GM23338 (cell line): ENCODE measurements at places on chromosomes 6 and 20. TPM values are rescaled to one million over a fixed set of nuclear protein-coding genes. Genes with fewer than 3 reads are reported as not detected.
A peak's percentile ranks its signal among the peaks of the same experiment; 100 is the strongest.

GRCh38 chr6:17297271-17298080, 16.3 kb downstream of the RBM24 start:
- H3K4me1 ChIP-seq: no peaks in the 10 kb centered on the region
- no peak overlapping the region for H3K27ac ChIP-seq
- no peaks in the 10 kb centered on the region for H3K36me3 ChIP-seq
- no peaks in the 10 kb centered on the region for H3K27me3 ChIP-seq

DNA sequence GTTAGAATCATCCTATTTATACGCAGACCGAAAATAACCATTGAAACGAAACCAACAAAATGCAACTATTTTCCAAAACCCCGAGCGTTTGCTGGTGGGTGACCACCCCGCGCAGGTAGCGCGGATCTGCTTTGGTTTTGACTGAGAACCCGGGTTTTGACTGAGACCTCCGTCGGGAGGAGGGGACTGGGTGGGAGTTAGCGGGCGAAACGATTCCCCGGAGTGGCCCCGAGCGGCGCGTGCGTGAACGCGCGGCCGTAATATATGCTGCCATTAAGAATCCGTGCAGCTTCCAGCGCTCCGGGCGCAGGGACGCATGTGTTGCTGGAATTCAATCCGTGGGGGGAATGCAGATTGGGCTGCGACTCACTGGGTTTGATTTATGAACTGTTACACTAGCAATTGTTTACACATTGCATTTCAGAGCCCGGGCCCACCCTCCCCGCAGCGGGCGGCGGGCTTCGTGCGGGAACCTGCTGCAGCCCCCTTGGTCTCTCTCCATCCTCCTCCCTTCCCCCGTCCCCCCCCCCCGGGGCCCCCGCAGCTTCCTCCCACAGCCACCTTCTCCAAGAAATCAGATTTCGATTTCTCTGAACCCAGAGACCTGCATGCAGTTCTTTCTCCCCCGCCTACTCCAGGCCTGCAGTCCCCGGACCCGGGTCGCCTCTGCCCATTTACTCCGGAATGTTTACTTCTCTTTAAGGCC, 9.9 kb downstream of the NRN1 start:
- H3K36me3 ChIP-seq: no peaks in the 10 kb centered on the region
- peak; percentile 64 for DNase-seq
- H3K4me3 ChIP-seq: peak overlapping the region; percentile 73
- H3K4me1 ChIP-seq: peaks cover 68% of the 10 kb centered on the region
- H3K27ac ChIP-seq: no peak overlapping the region

- no peaks in the 10 kb centered on the region; the same call in 1 of the 2 replicates for H3K36me3 ChIP-seq
- no peak overlapping the region for H3K27ac ChIP-seq
- no peak overlapping the region for H3K4me3 ChIP-seq
- H3K4me1 ChIP-seq: no peaks in the 10 kb centered on the region
Measured at GRCh38 chr20:53515749-53516148, 77.9 kb downstream of the ZNF217 start.

DNA sequence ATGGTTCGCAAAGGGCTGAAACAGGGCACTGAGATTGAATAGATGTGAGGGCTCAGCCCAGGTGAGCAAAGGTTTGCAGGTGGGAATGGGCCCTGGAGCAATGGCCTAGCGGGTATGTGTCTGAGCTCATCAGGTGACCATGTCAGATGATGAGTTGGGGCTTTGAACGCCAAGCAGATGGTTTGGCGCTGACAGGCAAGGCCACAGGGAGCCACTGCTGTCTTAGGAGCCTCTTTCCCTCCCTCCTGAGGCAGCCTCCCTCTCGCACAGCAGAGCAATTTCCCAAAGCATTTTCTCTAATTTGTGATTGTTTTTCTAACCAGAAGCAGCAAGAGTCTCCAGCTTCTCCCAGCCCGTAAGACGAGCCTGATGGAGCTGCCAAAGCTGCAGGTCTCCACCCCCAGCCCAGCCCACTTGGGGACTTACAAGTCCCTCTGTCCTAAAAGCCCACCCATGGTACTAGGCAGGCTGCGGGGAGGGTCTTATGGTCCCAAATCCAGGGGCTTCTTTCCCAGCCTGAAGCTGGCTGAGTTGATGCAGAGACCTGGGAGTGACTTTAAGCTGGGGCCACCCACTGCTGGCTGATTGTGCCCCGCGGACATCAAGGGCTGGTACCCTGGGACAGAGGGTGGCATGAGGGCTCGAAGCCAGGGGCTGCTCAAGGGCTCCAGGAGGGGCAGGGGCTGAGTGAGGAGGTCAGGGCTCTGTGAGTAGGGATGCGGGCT, 11.6 kb downstream of the CDH22 start:
- H3K4me3 ChIP-seq: no peak overlapping the region
- no peaks in the 10 kb centered on the region; the same call in 1 of the 2 replicates for H3K4me1 ChIP-seq
- no peak overlapping the region for H3K27ac ChIP-seq

- H3K27me3 ChIP-seq: no peaks in the 10 kb centered on the region
- peak; percentile 19 for DNase-seq
- peaks cover 12% of the 10 kb centered on the region for H3K4me1 ChIP-seq
- H3K4me3 ChIP-seq: no peak overlapping the region
- no peak overlapping the region for H3K27ac ChIP-seq
Measured at GRCh38 chr6:163459007-163459406, 44.5 kb downstream of the QKI start.

HUS1B gene
- 3.9 and 7.0 TPM in 2 replicates for total RNA-seq
